ENCODE measurements at places on chromosomes 5 and 9. TPM values are rescaled to one million over a fixed set of nuclear protein-coding genes. Genes with fewer than 3 reads are reported as not detected.

LCN12 gene
- polyA plus RNA-seq, result not detected

ANP32B gene
- polyA plus RNA-seq, result 53.3 TPM

NEUROG1 gene
- polyA plus RNA-seq, result not detected

SNCAIP gene
- polyA plus RNA-seq, result 10.7 TPM

PALM2AKAP2 gene
- polyA plus RNA-seq, result 5.0 TPM

MEIKIN gene
- not detected for polyA plus RNA-seq

FOXD4L3 gene
- not detected for polyA plus RNA-seq

ADAMTS2 gene
- polyA plus RNA-seq, result 25.8 TPM

UBE2R2 gene
- 42.2 TPM for polyA plus RNA-seq

SPINK4 gene
- polyA plus RNA-seq, result not detected

PRR16 gene
- polyA plus RNA-seq, result 27.2 TPM

OR1N1 gene
- polyA plus RNA-seq, result not detected

WDR38 gene
- not detected for polyA plus RNA-seq

GRAMD2B gene
- polyA plus RNA-seq, result 9.4 TPM

AQP7 gene
- polyA plus RNA-seq, result 0.33 TPM

PLEKHG4B gene
- 0.37 TPM for polyA plus RNA-seq

GARIN3 gene
- not detected for polyA plus RNA-seq

CDH10 gene
- polyA plus RNA-seq, result not detected

ANKRD20A1 gene
- polyA plus RNA-seq, result not detected

CDC20B gene
- not detected for polyA plus RNA-seq

PCDH12 gene
- polyA plus RNA-seq, result not detected
